Effector memory CD4-positive, alpha-beta T cell (primary cell): ENCODE measurements at places on chromosomes 12 and 14.

- no peak for DNase-seq
Measured at GRCh38 chr14:62661818-62662217, 383.4 kb downstream of the KCNH5 start.

DNA sequence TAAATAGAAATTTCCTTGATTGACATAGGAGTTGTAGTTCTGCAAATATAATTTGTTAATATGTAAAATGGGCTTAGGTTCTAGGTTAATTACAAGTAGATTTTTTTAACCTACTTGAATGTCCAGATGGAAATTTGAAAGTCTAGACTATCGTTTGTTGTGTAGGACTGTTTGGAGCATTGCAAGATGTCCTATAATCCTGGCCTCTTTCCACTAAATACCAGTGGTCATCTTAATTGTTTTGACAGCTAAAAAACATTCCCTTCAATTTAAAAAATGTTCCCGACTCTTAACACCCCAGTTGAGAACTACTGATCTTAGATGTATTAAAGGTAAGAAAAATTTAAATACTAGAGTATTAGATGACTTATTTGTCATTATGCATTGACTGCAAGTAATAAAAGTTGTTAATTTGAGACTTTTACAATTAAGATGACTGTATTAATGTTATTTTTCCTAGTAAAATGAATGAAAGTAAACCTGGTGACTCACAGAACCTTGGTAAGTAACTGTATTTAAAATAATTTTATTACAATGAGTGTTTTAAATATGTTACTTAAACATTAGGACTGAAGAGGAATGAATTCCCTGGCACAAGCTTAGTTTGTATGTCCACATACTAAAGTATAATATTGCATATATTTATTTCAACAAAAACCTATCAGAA is 21.8 kb downstream of the G2E3 start:
- no peak for DNase-seq

DNA sequence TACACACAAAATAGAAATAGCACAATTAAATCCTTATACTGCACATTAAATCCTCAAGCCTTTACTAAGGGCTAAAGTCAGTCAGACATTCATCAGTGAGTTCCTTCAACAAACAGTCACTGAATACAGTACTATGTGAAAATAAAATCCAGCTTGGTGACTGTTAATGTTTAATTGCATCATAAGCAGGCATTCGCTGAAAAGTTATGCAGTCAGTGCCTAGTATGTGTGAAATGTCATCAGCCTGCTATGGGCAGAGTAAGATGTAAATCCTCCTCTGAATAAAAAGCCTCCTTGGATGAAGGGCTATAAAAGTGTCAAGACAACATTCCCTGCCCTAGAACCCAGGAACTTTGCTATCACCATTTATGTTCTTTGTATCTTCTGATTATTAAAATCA is 116.4 kb downstream of the PRICKLE1 start:
- no peak for DNase-seq

DNA sequence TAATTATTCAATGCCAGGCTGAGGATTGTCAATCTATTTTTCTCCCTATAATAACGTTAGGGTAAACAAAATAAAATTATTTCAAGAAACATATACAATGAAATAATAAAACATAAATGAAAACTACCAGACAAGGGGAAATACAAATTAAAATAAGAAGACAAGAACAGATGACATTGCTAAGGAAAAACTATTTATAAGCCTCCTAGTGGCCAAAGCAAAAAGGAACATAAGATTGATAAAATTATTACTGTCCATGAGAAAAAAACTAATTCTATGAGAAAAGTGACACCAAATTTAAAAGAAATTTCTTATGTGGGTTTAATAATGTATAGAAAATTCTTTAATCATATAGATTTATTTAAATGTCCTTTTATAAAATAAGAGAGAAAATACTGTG is 294.7 kb downstream of the TTC6 start:
- no peak for DNase-seq

- DNase-seq, result no peak
Measured at GRCh38 chr12:16358878-16359277, 11.4 kb downstream of the MGST1 start.

- DNase-seq, result no peak
Measured at GRCh38 chr12:99257672-99258071, 389.9 kb upstream of the GARIN6 start.

- no peak for DNase-seq
Measured at GRCh38 chr12:46493834-46494181, 121.2 kb upstream of the SLC38A2 start.

DNA sequence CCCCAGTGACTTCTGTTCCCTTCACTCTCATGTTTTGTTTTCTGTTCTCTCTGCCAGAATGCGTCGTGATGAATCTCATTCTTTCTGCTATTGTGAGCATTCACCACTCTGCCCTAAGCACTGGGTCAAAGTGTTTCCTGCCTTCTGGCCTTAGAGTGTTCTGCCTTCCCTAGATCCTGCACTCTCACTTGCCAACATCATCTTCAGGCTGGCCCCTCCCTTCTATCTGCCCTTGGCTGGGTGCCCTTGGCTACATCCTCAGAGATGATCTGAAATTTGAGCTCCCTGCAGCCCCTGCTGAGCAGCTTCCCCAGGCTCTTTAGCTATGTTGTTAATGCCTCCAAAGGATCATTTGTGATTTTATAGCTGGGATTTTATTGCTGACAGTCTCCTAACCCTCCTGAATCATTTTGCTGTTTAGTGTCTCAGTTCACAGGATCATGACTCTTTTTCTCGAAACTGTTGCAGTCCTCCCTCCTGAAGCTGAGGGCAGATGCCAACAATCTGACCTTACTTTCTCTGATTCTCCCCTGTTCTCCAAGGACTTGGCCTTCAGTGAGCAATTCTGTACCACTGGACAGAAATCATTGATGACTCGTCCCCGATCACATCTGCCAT is 4.5 kb downstream of the DHRS2 start:
- DNase-seq, result no peak

GRCh38 chr14:23984891-23985602 is 3.7 kb upstream of the DHRS4L2 start:
- no peak for DNase-seq
